Activated CD4-positive, alpha-beta T cell treated with anti-CD3 and anti-CD28 coated beads, Interleukin-2, amount 10 ng/mL, durations not matched to agents 7 days and 5 days (primary cell): ENCODE measurements at places on chromosomes 4 and X. TPM values are rescaled to one million over a fixed set of nuclear protein-coding genes. Genes with fewer than 3 reads are reported as not detected.
A peak's percentile ranks its signal among the peaks of the same experiment; 100 is the strongest.

ARHGAP10 gene
- 10.7 TPM for total RNA-seq

BMP15 gene
- total RNA-seq, result not detected

SERPINA7 gene
- not detected for total RNA-seq

SMIM31 gene
- not detected for total RNA-seq

ACSL4 gene
- 34.5 TPM for total RNA-seq

GRCh38 chrX:113747274-113747973 is 836.5 kb upstream of the HTR2C start:
- H3K27me3 ChIP-seq, result no peaks in the 10 kb centered on the region
- no peaks in the 10 kb centered on the region for H3K4me1 ChIP-seq
- H3K4me3 ChIP-seq, result no peak overlapping the region
- no peak overlapping the region for H3K27ac ChIP-seq
- DNase-seq, result no peak
- H3K36me3 ChIP-seq, result no peaks in the 10 kb centered on the region

DNA sequence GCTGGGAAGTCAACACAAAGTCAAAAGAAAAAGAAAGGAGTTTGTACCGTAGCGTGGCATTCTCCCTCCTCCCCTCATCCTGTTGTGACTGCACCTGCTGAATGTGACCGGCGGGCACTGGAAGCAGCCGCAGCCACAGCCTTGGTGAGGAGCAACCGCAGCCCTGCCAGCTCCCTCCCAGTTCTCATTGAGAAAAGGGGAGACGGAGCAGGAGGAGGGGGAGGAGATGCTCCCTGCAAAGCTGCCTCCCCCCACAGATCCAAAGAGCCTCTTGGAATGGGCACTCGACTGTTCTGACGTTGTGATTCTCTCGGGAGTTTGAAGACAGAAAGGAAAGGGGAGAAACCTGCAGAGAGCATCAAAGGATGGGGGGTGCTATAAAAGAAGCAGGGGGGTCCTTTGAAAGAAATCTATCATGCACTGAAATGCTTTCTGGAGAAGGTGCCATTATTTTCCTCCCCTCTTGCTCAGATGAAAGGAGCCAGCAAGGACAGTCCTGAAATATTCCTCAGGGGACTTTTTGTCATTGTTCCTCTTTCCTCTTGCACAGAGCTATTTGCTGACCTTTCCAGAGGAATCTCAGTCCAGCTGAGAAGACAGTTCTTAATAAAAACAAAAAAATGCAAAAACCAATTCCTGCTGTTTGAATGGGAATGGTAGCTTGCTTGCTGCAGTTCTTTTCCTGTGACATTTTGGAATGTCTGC is 429.7 kb downstream of the MAPK10 start:
- peak; percentile 6 for DNase-seq
- no peak overlapping the region for H3K27ac ChIP-seq
- peaks cover 4% of the 10 kb centered on the region for H3K27me3 ChIP-seq
- H3K4me3 ChIP-seq, result no peak overlapping the region
- H3K36me3 ChIP-seq, result no peaks in the 10 kb centered on the region

DNA sequence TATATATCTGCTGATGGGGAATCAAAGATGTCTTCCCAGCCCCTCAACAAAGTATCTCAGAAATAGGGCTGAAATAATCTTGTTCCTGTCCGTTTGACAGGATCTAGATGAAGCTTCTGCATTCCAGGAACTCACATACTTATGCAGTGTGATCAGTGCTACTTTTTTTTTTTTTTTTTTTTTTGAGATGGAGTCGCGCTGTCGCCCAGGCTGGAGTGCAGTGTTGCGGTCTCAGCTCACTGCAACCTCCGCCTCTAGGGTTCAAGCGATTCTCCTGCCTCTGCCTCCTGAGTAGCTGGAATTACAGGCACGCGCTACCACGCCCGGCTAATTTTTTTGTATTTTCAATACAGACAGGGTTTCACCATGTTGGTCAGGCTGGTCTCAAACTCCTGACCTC is 36.4 kb downstream of the DHX15 start:
- H3K27ac ChIP-seq, result no peak overlapping the region
- DNase-seq, result no peak
- no peaks in the 10 kb centered on the region for H3K27me3 ChIP-seq
- H3K36me3 ChIP-seq, result peaks cover 45% of the 10 kb centered on the region
- H3K4me3 ChIP-seq, result no peak overlapping the region

GRCh38 chrX:124994404-124994803 is 325.3 kb upstream of the TEX13C start:
- H3K4me3 ChIP-seq, result no peak overlapping the region
- H3K36me3 ChIP-seq, result no peaks in the 10 kb centered on the region
- H3K27ac ChIP-seq, result no peak overlapping the region
- no peak for DNase-seq

GRCh38 chr4:118213101-118213500 is 139.7 kb downstream of the PRSS12 start:
- H3K36me3 ChIP-seq, result no peaks in the 10 kb centered on the region
- H3K4me3 ChIP-seq, result no peak overlapping the region
- no peaks in the 10 kb centered on the region for H3K27me3 ChIP-seq
- no peaks in the 10 kb centered on the region for H3K4me1 ChIP-seq
- no peak for DNase-seq
- H3K27ac ChIP-seq, result no peak overlapping the region

DNA sequence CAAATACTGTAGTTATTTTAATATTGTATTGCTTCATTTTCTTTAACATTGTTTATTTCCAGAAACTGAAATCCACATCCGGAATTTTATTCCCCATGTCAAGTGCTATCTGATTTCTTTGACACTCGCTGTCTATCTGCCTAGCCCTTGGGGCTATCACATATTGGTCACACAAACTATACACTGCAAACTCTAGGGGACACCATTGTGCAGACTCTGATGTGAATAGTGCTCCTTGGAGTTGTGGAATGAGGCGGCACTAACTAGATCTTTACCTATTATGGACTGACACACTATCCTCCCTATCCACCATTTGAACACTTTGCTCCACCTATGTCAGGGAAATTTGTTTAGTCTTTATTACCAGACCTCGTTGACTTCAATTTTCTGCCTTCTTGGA is 534.5 kb downstream of the GLUD2 start:
- H3K27ac ChIP-seq, result no peak overlapping the region
- H3K4me3 ChIP-seq, result no peak overlapping the region
- no peaks in the 10 kb centered on the region for H3K27me3 ChIP-seq
- H3K36me3 ChIP-seq, result no peaks in the 10 kb centered on the region

- H3K36me3 ChIP-seq, result no peaks in the 10 kb centered on the region
- H3K4me3 ChIP-seq, result peak overlapping the region; percentile 52
- peaks cover 8% of the 10 kb centered on the region for H3K4me1 ChIP-seq
- H3K27me3 ChIP-seq, result peaks cover 7% of the 10 kb centered on the region
- H3K27ac ChIP-seq, result no peak overlapping the region
Measured at GRCh38 chr4:153115322-153116290, 88.6 kb upstream of the TRIM2 start.

DNA sequence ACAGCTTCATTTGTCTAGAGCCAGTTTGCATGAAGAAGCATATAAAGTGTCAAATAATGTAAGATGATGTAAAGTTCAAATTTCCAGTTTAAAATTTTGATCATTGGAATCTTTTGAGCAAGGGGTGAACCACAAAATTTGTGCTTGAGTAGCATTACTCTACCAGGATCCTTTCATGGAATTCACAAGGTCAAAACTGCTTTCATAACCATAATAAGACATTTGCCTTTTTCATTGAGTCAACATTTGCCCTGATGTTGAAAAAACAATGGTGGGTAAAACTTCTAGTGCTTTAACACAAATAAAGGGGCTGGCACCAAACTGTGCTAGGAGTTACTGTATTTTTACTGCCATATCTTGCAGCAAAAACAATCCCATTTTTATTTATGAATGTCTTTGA is 142.2 kb downstream of the GLRA3 start:
- no peak overlapping the region for H3K27ac ChIP-seq
- no peak overlapping the region for H3K4me3 ChIP-seq
- H3K27me3 ChIP-seq, result no peaks in the 10 kb centered on the region
- no peak for DNase-seq

GRCh38 chr4:82652062-82652461 is 90.3 kb upstream of the TMEM150C start:
- no peak overlapping the region for H3K4me3 ChIP-seq
- DNase-seq, result no peak
- H3K36me3 ChIP-seq, result no peaks in the 10 kb centered on the region

- H3K36me3 ChIP-seq, result no peaks in the 10 kb centered on the region
- no peaks in the 10 kb centered on the region for H3K4me1 ChIP-seq
Measured at GRCh38 chr4:109332926-109333464, 30.5 kb upstream of the COL25A1 start.

GRCh38 chrX:50768801-50769200 is 45.2 kb downstream of the SHROOM4 start:
- H3K36me3 ChIP-seq, result no peaks in the 10 kb centered on the region
- DNase-seq, result no peak
- H3K27ac ChIP-seq, result no peak overlapping the region
- H3K27me3 ChIP-seq, result peaks cover 5% of the 10 kb centered on the region
- no peak overlapping the region for H3K4me3 ChIP-seq
- no peaks in the 10 kb centered on the region for H3K4me1 ChIP-seq

- H3K36me3 ChIP-seq, result peaks cover 4% of the 10 kb centered on the region
- no peak overlapping the region for H3K27ac ChIP-seq
- no peaks in the 10 kb centered on the region for H3K27me3 ChIP-seq
- no peak overlapping the region for H3K4me3 ChIP-seq
- peaks cover 20% of the 10 kb centered on the region for H3K4me1 ChIP-seq
- DNase-seq, result no peak
Measured at GRCh38 chr4:142474398-142475087, 371.6 kb downstream of the INPP4B start.

DNA sequence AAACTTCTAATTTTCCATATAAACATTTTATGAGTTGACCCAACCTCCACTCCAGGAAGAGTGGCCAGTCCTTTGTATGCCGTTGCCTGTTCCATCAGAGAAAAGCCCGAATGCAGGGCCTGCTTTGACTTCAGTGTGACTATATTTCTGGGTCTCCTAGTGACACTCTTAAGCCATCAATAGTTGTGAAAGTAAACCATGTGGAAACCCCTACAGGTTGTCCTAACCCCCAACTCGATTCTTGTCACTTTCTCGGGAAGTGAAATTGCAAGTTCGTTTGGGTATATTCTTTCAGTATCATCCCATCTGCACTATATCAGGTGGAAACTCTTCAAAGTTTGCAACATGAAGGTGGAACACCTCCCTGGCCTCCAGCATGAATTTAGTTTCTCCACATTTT is 52.8 kb downstream of the EFHC2 start:
- H3K36me3 ChIP-seq, result no peaks in the 10 kb centered on the region
- no peak for DNase-seq
- no peaks in the 10 kb centered on the region for H3K4me1 ChIP-seq
- H3K27me3 ChIP-seq, result no peaks in the 10 kb centered on the region
- no peak overlapping the region for H3K27ac ChIP-seq
- H3K4me3 ChIP-seq, result no peak overlapping the region

GRCh38 chr4:46946919-46947536 is 38.0 kb upstream of the COX7B2 start:
- no peak overlapping the region for H3K27ac ChIP-seq
- no peaks in the 10 kb centered on the region for H3K4me1 ChIP-seq
- DNase-seq, result no peak
- no peak overlapping the region for H3K4me3 ChIP-seq

GRCh38 chrX:28756175-28756574 is 168.9 kb downstream of the IL1RAPL1 start:
- no peaks in the 10 kb centered on the region for H3K36me3 ChIP-seq
- no peak overlapping the region for H3K4me3 ChIP-seq
- no peak for DNase-seq
- no peaks in the 10 kb centered on the region for H3K4me1 ChIP-seq
- H3K27ac ChIP-seq, result no peak overlapping the region
- H3K27me3 ChIP-seq, result no peaks in the 10 kb centered on the region

DNA sequence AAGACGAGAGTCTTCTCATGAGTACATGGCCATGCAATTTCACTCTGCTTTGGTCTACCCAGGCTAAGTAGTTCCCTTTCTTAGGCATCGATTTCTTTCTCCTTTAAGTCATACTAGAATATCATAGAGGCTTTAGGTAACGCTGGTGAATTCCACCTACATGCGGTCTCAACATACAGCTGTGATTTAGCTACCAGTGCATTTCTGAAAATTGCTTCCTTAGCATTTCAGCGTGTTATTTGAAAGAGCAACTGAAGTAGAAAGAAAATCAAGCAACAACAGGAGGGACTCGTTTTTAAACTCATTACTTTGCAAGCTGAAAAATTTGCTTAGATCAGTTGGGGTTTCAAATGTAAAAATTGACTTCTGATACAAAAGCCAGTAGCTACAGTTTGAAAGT is 48.1 kb upstream of the RASGEF1B start:
- no peaks in the 10 kb centered on the region for H3K36me3 ChIP-seq
- DNase-seq, result no peak
- H3K4me3 ChIP-seq, result no peak overlapping the region
- H3K4me1 ChIP-seq, result no peaks in the 10 kb centered on the region
